ENCODE measurements at places on chromosomes 16 and 17. TPM values are rescaled to one million over a fixed set of nuclear protein-coding genes. Genes with fewer than 3 reads are reported as not detected.

DNA sequence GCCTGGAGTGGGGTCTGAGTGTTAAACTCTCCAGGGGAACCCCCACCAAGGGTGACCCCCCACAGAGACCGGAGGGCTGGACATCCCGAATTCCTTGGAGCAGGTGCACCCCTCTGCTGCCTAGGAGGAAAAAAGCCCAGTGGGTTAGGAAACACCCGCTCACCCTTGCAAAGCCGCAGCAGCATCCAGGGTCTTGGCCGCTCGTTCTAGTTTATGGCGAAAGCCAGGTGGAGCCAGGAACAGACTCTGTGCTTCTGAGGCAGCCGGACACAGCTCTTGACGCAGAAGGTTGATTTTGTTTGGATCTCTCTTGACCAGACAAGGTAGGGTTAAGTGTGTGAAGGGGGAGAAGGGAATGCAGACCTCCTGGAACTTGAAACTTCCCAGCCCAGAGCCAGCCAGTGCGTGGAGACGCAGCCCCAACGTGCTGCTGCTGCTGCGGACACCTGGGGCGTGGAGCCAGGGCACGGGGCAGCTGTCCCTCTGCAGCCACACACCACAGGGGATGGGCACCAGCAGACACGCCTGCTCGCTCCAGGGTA, 154.5 kb downstream of the LAT start:
- no peak for DNase-seq

DNA sequence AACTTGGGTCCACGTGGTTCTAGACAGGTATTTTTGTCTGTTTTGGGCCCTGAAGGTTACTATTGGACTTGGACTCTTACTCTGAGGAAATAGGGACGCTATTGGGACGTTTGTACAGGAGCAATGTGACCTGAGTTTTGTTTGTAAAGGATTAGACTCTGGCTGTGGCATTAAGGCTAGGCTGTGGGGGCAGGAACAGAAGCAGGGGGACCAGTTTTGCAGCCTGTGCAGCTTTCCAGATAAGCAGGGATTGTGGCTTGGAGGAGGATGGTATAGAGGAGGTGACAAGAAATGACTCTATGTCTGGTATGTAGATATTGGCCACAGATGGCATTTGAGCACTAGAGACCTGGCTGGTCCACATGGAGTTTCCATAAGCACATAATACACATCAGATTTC, 12.8 kb downstream of the NOD2 start:
- DNase-seq: no peak

DNA sequence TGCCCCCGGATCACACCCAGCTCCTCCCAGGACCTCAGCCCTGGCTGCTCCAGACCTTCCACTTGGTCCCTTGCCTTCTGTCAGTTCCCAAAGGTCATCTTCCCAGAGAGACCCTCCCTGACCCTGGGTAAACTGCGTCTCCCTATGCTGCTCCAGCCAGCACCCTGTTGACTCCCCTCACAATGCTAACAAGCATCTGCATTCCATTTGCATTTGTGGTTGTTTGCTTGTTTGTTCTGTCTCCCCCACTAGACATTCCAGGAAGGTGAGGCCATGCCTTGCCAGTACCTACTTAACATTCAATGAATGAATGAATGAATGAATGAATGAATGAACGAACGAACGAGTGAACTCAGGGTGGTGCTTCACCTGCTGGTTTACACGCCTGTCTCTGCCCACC, 171.2 kb downstream of the WSCD1 start:
- peak; percentile 39 for DNase-seq

GRCh38 chr17:17206913-17207335, 791 bp upstream of the PLD6 start:
- no peak for DNase-seq

DNA sequence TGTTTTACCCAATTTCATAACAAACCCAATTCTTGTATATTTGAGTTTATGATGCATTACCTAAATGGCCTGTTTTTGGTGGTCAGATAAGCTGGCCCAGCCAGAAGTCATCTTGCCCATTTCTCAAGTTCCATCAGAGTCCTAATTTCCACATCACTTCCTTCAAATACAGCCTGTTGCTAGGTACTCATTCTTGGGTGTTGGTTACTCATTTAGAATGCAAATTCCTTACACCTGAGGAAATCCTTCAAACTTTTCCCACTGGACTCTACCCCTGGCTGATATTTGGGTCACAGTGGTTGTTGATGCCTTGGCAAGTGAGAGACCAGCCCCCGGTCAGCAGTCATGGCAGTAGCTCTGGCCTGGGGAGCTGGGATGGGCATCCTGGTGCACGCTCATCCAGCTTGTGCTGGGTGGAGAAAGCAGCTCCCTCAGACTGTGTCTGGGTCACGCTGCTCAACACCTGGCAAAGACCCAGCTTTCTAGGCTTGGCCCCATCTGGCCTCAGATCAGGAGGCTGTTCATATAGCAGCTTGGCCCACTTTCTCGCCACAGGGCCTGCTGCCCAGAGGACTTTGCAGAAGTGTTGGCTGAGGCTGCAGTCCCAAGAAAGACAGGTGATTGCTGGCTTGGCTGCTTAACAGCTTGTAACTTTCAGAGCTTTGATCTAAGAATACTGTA, 25.8 kb downstream of the WSB1 start:
- DNase-seq: no peak

GRCh38 chr16:85203462-85203813, 91.2 kb upstream of the CIBAR2 start:
- no peak for DNase-seq

GRCh38 chr16:67151431-67152097, 766 bp upstream of the B3GNT9 start:
- DNase-seq: no peak

DNA sequence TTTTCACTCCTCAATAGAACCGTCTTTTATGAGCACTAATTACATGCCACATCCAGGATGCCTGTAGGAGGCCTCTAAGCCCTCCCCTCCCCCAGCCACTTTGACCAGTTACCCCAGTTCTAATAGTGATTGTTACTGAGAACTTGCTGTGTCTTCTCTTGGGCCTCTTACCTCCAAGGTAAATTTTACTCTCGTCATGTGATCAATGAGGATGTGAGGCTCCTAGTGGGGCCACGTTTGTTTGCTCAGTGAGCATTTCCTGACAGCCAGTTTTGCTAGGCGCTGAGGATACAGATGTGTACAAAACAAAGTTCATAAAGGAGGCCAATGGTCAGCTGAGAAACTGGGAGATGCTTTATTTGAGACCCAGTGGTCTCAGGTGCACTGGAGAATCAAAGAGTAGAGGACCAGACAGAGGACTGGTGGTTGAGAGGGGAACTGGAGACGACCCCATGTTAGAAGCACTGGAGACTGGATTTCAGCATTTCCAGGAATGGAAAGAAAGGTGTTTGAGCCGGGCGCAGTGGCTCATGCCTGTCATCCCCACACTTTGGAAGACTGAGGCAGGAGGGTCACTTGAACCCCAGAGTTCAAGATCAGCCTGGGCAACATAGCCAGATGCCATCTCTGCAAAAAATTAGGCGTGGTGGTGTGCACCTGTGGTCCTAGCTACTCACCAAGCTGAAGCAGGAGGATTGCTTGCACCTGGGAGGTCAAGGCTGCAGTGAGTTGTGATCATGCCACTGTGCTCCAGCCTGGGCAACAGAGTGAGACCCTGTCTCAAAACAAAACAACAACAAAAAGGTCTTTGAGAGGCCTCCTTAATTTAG, 2.6 kb downstream of the ATP2C2 start:
- DNase-seq: no peak

- DNase-seq: no peak
These were observed 23.9 kb upstream of the WSB1 start for GRCh38 chr17:27269974-27270373.

- DNase-seq: no peak
These were observed 1.1 kb upstream of the FASN start for GRCh38 chr17:82098939-82099763.

- no peak for DNase-seq
These were observed 160.8 kb downstream of the ZNF18 start for GRCh38 chr17:11836508-11836907.

GRCh38 chr17:9343516-9343915, 232.1 kb downstream of the STX8 start:
- no peak for DNase-seq

- no peak for DNase-seq
These were observed 93.9 kb downstream of the STH start for GRCh38 chr17:46092991-46093390.

- DNase-seq: no peak
These were observed 1.1 kb downstream of the METRNL start for GRCh38 chr17:83080579-83080857.

GRCh38 chr17:8918807-8919465, 46.6 kb downstream of the PIK3R5 start:
- DNase-seq: no peak

Gene IRX6
- total RNA-seq: 2.3 TPM

Gene MAF
- total RNA-seq: 100 TPM

Gene HS3ST3A1
- total RNA-seq: 0.22 TPM

Gene IL17C
- not detected for total RNA-seq
